ENCODE measurements at places on chromosomes 5 and 9.

DNA sequence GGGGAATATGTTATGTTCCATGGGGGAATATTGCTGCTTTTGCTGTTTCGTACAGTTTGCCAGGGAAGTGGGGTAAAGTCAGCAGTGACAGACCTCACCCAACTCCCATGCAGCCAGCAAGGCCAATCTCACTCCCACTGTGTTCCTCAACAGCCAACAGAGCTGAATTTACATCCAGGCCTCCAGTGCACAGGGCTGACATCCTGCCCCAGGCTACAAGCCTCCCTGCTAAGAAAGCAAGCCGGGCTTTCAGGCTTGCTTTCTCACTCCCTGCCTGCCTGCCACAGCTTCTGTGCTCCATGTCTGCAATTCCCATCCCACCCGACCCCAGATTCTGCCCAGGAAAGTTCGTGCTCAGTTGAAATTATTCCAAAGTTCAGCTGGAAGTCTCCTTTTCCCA lies 25.5 kb upstream of the SNCAIP start:
- no peak for DNase-seq

DNA sequence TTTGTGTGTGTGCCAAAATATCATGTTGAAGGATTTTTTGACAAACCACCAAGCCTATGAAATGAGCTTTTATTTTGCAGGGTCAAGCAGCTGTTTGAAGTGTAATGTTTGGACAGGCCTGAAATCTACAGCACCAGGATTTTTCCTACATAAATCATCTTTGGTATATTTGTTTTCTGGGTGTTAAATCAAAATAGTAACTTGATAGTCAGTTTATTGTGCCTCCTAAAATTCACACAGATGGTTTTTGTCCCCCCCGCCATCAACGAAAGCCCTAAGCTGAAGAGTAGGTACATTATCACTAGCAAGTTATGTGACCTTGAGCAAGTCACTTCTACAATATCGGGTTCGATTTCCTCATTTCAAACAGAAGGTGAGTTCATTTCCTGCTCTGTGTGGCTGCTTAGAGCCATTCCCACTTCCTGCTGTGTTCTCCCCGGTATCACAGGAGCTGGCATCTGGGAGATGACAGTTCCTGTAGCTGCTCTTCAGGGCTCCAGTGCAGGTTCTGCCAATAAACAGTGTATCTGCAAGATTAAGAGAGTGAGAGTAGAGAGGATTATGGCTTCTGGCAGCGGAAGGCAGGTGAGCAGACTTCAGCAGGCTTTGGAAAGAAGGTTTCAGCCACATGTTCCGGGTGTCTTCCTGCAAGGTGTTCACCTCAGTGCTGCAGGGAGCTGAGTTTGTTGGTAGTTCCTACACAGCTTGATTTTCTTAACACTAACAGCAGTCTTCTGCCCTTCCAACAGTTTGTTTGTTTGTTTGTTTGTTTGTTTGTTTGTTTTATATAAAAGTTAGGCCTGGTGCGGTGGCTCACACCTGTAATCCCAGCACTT lies 48.4 kb upstream of the GNE start:
- DNase-seq, result no peak

DNA sequence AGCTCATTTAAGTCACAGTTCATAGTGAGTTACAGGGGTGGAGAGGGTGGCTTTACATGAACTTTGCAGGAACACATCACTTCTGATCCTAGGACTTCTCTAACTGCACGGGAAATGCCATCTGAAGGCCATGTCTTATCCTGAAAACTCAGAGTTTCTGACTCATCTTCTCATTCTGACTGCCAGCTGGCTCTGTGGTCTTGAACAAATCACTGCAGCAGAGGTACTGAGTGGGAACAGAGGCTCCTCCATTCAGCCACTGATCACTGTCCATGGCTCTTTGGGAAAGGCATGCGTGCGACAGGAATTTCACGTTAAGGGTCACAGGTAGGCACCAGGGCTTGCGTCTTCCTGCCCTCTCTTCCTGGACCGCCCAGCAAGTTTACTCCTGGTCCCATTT lies 114.6 kb upstream of the LRRTM2 start:
- no peak for DNase-seq

DNA sequence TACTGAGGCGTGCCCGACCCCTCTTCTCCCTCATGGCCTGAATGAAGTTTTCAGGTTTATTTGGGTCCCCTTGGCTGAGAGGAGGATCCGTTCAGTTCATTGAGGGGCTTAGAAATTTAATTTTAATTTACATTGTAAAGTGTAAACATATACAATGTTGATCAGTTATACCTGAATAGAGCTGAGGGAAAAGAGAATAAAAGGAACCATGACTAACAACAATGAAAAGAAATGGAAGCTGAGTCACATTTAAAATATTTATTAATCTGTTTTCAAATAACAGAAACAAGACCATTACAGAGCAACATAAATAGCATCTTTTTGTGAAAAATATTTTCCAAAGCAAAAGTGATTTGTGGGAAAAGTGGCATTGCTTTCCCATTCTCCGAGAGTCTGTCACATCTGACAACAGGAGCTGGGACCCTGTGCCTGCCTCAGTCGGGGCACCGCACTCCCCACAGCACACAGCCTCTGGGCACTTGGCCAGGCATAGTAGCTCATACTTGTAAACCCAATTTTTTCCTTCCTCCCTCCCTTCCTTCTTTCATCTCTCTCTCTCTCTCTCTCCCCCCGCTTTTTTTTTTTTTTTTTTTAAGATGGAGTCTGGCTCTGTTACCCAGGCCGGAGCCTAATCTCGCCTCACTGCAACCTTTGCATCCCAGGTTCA lies 28.7 kb downstream of the PROP1 start:
- DNase-seq, result no peak

GRCh38 chr5:119453040-119453373 lies 710 bp downstream of the HSD17B4 start:
- no peak for DNase-seq

- peak; percentile 64 for DNase-seq
Measured at GRCh38 chr5:177426566-177427210, at the start of gene GRK6. Gene GRK6, plus strand, starts transcription at chr5:177426676. Its CDS starts 170 bp downstream, at chr5:177426846.

- DNase-seq, result no peak
Measured at GRCh38 chr9:127124111-127124531, 1.7 kb upstream of the ANGPTL2 start.

GRCh38 chr5:158471535-158471924 lies 612.6 kb upstream of the CLINT1 start:
- DNase-seq, result no peak

- no peak for DNase-seq
Measured at GRCh38 chr9:89519366-89519805, 21.5 kb upstream of the SEMA4D start.

DNA sequence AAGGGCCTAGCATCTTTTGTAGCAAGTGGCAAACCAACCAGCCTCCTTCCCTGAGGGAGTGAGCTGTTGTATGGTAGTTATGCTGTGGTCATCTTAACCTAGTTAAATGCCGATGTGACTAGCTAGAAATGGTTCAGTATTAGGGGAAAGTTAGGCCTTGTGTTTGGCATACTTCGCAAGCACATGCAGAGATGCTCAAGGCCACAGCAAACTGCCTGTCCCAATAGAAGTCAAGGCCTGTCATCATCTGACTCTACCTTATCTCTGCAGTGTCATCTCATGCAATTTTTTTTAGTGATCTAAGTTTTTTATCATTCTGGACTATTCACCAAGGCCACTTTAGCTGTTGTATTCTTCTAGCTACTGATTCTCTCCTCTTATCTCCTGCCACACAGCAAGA lies 5.2 kb upstream of the EXOSC3 start:
- no peak for DNase-seq

DNA sequence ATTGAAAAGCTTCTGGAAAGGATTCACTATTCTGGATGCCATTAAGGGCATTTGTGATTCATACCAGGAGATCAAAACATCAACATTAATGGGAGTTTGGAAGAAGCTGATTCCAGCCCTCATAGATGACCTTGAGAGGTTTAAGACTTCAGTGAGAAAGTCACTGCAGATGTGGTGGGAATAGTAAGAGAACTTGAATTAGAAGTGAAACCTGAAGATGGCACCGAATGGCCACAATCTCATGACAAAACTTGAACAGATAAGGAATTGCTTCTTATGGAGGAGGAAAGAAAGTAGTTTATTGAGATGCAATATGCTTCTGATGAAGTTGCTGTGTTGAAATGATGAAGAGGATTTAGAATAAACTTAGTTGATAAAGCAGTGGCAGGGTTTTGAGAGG lies 254.6 kb upstream of the SLC24A2 start:
- DNase-seq, result no peak

DNA sequence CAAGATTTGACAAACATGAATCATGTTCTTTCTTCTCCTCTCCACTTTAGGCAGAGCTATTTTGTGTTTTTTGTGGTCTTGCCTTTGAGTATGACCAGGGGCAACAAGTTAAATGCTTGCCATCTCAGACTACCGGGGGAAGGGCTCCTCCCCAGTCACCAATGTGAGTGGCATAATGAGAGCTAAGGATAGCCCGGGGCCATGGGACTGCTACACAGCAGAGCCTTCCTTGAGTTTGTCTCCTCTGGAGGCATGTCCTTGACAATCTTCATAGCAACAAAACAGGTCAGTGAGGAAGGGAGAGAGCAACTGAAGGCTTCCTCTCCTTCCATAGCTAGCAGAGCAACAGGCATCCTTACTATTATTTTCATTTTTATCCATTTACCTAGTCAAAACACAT lies 299.3 kb downstream of the ENC1 start:
- DNase-seq, result no peak

DNA sequence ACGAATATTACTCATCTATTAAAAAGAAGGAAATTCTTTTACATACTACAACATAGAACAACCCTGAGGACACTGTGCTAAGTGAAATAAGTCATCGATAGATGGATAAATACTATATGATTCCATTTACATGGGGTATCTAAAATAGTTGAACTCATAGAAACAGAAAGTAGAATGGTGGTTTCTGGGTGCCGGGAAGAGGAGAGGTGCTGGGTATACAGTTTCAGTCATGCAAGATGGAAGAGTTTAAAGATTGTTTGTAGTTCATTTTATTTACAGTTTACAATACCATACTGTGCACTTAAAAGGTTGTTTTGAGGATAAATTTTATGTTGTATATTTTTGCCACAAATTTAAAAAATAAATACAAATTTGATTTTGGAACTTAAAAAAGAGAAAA lies 267.5 kb upstream of the ITGA1 start:
- no peak for DNase-seq

All from effector memory CD8-positive, alpha-beta T cell (primary cell).